Mesenchymal stem cell (in vitro differentiated cells and primary cell): ENCODE measurements at places on chromosomes 16 and 17.

DNA sequence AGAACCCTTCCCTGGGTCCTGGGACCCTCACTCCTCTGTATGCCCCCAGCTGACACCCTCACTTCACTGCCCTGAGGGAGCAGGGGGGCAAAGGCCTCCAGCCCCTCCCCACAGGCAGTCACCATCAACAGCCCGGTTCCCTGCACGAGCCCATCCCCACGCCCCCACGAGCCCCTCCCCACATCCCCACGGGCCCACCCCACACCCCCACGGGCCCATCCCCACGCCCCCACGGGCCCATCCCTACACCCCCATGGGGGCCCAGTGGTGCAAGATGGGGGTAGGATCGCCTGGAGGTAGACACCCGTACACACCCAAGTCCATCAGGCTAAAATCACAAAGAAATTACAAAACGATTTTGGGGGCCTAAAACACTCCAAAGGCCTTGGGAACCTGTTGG lies 42.3 kb downstream of the LMF1 start:
- no peaks in the 10 kb centered on the region for H3K27me3 ChIP-seq
- no peak overlapping the region for H3K27ac ChIP-seq
- peaks cover 17% of the 10 kb centered on the region for H3K36me3 ChIP-seq
- no peak overlapping the region for H3K4me3 ChIP-seq

- DNase-seq = no peak
- H3K4me3 ChIP-seq = no peak overlapping the region
- H3K4me1 ChIP-seq = no peaks in the 10 kb centered on the region
- H3K36me3 ChIP-seq = no peaks in the 10 kb centered on the region
These were observed 867.2 kb downstream of the CDH11 start for GRCh38 chr16:64254443-64255367.

DNA sequence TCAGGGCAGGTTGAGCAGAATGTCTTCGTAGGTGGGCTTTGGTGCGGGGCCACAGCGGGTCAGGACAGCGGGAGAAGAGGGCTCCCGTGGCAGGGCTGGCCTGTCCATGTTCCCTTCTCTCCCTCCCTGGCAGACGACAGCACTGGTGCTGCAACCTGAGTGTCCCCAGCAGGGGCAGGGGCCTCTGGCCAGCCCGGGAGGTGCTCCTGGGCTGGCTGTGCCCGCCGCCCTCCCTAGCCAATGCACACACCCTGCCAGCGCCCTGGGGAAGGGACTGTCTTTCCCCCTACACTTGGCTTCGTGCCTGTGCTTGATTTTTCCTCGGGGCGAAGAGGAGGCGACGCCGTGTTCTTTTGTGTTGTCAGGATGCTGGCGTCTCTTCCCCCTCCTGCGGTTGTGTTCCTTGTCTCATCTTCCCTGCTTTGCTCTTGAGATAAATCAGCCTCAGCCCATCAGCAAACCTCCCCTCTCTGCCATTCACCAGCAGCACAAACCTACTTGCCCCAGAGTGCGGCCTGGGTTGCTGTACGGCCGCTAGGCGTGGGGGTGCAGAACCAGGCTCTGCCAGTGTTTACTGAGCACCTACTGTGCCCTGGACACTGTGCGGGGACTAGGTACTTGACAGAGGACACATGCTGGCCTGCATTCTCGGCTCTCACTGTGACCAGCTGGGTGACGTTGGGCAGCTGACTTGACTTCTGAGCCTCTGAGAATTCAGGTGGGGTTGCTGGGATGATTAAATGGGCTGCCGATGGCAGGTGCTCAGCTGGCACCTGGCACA lies 237.3 kb upstream of the CIBAR2 start:
- H3K27ac ChIP-seq = no peak overlapping the region
- no peaks in the 10 kb centered on the region for H3K27me3 ChIP-seq
- DNase-seq = no peak
- no peaks in the 10 kb centered on the region for H3K36me3 ChIP-seq
- H3K4me1 ChIP-seq = peaks cover 19% of the 10 kb centered on the region

DNA sequence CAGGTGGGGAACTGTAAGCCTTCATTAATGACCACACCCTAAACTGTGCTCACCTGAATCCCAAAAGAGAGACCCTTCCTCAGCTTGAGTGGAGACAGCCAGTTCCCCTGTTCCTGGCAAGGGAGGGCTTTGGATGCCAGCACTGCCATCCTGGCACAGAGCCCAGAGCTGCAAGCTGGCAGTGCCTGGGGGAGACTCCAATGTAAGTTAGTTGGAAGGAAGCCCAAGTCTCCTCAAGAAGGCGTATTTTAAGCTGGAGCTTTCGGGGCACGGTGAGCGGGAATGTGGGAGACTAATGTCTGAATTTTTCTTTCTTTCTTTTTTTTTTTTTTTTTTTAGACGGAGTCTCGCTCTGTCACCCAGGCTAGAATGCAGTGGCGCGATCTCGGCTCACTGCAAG lies 4.7 kb downstream of the CDC42EP4 start:
- no peak for DNase-seq
- peaks cover 8% of the 10 kb centered on the region for H3K36me3 ChIP-seq
- H3K27me3 ChIP-seq = no peaks in the 10 kb centered on the region
- H3K4me1 ChIP-seq = peaks cover 47% of the 10 kb centered on the region
- H3K27ac ChIP-seq = no peak overlapping the region
